ENCODE measurements at places on chromosomes 2 and 18.

DNA sequence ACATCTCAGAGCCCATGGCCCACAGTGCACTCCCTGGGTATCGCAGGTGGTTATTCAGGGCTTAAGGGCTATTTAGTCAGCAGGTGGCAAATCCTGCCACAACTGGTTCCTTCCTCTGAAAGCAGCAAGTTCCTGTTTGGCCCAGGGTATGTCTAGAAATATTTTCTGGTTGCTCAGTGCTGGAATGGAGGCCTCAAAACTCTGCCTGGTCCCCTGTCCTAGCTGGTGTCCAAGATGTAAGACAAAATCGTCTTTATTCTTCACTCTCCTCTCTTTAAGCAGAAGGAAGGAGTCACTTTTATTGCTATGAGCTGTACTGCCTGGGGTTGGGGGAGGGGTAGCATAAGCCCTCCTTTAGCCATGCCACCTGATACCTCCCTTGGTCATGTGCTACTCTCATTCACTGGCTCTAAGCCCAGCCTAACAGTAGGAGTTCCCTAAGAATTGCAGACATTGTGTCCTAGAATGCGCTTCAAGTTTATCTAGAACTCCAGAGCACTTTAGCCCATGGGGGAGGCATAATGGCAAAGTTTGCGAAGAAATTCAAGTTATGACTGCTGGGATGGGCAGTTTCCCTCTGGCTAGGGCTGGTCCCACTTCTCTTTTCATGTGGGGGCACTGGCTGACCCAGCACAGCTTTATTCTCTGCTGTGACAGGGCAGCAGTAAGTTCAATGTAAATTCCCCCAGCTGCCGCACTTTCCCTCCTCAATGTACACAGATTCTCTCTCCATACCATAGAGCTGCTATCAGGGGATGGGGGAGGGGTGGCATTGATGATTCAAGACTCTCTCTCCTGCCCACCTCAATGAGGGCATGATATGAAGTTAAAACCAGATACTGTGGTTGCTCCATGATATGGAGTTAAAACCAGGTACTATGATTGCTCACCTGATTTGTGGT, 27.1 kb upstream of the CWC22 start:
- peak; percentile 61 for DNase-seq

DNA sequence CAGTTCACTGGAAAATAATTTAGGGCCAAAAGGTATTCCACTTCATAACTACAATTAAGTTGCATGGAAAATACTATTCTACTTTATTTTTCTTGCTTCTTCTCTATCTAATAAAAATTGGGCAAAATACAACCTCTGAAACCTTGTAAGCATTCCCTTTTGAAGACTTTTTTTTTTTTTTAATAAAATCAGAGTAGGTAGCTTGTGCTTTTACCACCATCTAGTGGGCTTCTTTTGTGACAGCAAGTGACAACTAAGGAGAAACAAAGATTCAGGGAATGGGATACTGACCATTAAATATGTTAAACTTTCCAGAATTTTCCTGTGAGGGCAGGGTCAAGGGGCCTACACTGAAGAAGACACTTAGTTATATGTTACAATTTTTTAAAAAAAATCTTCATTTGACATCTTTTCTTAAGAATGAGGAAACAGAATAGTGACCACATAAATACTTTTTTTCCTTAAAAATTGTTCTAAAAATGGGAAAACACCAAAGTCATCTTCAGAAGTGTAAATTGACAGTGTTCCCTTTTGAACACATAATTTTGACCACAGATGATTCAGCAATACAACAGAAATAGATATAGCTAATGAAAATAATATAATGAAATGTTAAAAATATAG, 1183.2 kb upstream of the ACVR2A start:
- DNase-seq: peak; percentile 54

- no peak for DNase-seq
Measured at GRCh38 chr18:3660739-3661515, 211.0 kb downstream of the TGIF1 start.

DNA sequence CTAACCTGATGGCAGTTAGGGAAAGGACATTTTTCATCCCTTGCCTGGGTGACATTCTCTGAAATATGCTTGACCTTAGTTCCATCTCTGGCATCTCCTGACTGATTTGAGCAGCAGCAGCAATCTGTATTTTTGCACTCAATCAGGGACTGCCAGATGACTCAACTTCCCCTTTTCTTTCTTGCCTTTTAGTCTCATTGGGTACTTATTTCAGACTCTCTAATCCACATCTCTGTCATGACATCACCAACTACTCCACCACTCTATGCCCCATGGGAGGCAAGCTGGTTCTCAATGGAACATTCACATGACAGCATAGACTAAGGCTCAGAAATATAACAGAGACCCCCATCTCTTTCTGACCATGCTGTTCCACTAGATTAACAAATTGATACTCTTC, 254.2 kb downstream of the RIT2 start:
- no peak for DNase-seq

- DNase-seq: no peak
Measured at GRCh38 chr2:179877601-179878364, 16.4 kb upstream of the ZNF385B start.

DNA sequence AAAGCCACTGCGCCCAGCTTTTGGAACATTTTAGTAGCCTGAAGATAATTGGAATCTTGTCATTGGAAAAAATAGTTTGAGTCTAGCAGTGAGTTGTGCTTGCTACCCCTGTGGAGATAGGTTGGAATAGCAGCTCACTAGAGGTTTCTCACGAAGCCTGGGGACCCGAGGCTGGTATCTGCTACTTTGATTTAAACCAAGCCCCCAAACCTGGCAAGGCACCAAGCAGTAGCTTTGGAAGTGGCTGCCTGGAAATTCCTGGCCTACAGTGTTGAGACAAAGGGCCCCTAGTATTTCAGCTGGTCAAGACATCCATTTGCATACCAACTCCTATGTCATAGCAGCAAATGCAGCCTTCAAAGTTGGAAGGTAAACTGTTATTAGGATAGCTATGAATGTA, 42.1 kb downstream of the NOP58 start:
- no peak for DNase-seq

DNA sequence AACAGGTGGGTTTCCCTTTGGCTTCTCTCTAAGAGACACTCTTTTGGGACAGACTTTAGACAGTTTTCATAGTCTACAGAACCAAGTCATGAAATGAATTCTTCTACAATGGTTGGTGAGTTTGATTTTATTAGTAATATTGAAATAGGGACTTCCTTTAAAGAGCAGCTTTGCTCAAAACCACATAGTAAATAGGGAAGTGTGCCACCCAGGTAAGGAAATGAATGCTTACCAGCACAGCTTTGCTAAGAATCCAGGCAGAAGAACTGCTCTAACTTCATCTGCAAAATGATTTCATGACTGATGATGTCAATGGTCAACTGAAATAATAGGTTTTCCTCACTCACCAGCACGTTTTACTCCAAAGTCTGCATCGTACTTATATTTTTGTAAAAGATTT, 89.2 kb downstream of the NYAP2 start:
- DNase-seq: no peak

DNA sequence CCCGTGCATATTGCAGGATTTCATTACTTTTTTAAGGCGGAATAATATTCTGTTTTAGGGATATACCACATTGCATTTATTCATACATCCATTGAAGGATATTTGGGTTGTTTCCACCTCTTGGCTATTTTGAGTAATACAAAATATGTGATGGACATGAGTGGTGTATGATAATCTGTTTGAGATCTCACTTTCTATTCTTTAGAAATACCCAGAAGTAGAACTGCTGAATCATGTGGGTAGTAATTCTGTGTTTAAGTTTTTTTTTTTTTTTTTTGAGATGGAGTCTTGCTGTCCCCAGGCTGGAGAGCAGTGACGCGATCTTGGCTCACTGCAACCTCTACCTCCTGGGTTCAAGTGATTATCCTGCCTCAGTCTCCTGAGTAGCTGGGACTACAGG, 201.4 kb downstream of the NYAP2 start:
- DNase-seq: no peak

DNA sequence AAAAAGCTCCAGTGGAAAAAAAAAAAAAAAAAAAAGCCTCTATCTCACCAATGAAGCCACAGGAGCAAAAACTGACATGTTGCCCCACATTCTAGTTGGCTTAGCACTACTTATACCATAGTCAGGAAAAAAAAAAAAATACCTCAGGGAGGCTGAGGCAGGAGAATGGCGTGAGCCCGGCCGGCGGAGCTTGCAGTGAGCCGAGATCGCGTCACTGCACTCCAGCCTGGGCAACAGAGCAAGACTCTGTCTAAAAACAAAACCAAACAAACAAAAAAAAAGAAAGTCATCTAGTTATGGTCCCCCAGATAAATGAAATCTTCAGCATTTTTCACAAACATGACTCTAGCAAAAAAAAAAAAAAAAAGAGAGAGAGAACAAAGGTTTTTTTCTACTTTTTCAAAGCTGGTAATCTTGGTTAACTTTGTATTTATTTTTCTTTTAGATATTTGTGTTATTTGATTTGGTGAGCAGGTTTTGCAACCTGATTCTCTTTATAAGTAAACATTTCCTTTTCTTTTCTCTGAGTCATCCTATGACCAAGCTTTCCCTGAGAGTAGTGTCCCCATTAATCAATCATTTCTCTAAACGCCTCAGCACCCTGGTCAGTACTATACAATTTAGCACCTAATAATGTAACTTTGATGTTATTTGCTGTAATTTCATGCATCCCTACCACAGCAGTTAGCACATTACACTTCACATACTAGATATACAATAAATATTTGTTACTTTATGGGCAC, 273.7 kb upstream of the PIK3C3 start:
- no peak for DNase-seq

DNA sequence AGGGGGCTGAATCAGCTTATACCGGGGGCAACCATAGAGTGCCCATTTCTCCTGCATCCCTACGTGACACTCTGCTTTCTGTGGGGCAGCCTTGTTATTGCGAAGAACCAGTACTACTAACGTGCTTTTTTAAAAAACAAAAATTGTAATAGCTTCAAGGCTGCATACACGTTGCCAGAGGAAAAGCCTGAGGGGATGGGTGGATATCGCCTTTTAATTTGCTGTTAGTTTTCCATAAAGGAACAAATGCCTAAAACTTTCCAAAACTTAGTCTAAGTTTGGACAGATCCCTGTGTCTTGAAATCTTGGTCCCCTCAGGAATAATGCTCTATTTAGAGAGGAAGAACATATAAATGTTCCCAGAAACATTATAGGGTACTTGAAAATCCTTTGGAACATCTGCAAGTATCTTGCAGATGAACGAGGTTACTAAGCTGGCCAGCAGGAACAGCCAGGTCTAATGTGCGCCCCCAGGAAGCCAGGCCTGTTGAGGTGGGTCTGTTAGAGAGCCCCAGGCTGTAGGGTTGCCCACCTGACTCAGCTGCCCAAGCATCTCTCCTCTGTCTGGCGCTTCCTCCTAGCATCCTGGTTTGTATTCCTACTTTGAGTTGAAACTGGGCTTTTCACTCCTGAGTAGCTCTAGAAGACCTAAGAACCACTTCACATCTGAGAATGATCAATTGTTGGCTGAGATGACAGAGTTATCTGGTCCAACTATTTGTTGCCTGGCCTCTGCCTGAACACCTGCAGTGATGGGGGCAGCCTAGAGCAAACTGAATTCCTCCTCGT, 96.9 kb downstream of the TGOLN2 start:
- no peak for DNase-seq

DNA sequence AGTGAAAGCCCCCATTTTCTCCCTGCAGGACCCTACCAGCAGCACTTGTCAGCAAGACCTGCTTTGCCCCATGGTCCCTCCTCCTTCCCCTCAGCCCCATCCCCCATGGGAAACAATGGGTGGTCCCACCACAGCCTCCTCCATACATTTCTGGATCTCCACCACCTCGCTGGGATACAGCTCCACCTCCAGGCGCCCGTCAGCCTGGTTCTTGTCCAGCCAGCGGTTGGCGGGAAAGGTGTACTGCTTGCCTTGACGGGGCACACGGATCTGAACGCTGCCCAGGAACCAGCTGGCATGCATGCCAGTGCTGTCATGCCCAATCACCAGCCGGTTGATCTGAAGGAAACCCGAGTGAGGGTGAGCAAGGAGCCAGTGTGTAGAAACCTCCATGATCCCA, 90.9 kb downstream of the LOXHD1 start:
- no peak for DNase-seq

- DNase-seq: peak; percentile 23
Measured at GRCh38 chr2:30569946-30570345, 122.9 kb downstream of the LCLAT1 start.

- peak; percentile 19 for DNase-seq
Measured at GRCh38 chr2:222576171-222577081, 79.5 kb downstream of the FARSB start.

GRCh38 chr18:30852541-30852940, 190.0 kb downstream of the DSC3 start:
- no peak for DNase-seq

DNA sequence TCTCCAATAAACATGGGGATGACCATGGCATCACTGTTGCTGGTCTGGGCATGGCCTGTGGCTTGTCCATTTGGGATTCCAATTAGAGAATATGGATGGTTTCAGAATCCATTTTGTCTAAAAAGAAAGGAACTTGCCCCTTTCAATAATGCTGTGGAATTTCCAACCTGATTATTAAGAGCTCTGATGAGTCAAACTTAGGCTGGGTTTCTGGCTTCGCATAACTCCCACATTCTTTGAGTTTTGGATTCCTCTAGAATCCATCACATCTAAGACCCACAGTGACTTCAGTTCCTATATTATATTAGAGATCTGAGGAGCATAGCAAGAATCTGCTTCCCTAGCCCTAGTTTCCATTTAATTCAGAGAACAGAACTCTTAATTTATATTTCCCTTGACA, 531.5 kb downstream of the TNS1 start:
- peak; percentile 79 for DNase-seq

- DNase-seq: peak; percentile 16
Measured at GRCh38 chr2:224646242-224646846, 61.2 kb upstream of the CUL3 start.

DNA sequence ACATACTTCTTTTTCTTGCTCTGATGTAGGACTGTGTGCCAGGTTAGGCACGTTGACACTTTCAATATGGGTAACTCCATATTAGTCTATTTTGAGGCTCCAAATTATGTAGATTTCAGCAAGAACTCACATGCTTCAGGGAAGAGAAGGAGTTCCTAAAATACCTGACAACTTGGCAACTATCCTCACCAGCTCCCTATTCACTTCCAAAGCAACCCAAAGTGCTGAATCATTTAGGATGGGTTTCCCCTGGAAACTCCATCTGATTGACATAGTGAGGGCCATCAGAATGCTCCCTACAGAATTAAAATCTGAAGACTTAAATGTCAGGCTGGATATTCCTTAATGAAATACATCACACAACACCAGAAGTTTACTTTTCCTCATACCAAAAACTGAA, 32.5 kb upstream of the NFU1 start:
- peak; percentile 34 for DNase-seq

- no peak for DNase-seq
Measured at GRCh38 chr2:238094438-238095022, 5.6 kb upstream of the ESPNL start.

DNA sequence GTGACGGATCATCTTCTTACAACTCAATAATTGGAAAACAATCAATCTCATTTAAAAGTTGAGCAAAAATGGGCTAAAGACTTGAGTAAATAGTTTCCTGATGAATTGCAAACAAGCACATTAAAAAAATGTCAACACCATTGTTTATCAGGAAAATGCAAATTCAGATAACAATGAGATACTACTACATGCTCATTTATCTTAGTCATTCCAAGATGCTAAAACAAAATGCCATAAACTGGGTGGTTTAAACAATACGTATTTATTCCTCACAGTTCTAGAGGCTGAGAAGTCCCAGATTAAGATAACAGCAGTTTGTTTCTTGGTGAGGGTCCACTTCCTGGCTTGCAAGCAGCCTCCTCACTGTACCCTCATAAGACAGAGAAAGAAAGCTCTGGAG, 359.6 kb downstream of the NR4A2 start:
- DNase-seq: no peak

GRCh38 chr2:36184848-36185247, 170.7 kb upstream of the CRIM1 start:
- no peak for DNase-seq

All from EH (cell line).